ENCODE measurements at places on chromosomes 16 and 17.

DNA sequence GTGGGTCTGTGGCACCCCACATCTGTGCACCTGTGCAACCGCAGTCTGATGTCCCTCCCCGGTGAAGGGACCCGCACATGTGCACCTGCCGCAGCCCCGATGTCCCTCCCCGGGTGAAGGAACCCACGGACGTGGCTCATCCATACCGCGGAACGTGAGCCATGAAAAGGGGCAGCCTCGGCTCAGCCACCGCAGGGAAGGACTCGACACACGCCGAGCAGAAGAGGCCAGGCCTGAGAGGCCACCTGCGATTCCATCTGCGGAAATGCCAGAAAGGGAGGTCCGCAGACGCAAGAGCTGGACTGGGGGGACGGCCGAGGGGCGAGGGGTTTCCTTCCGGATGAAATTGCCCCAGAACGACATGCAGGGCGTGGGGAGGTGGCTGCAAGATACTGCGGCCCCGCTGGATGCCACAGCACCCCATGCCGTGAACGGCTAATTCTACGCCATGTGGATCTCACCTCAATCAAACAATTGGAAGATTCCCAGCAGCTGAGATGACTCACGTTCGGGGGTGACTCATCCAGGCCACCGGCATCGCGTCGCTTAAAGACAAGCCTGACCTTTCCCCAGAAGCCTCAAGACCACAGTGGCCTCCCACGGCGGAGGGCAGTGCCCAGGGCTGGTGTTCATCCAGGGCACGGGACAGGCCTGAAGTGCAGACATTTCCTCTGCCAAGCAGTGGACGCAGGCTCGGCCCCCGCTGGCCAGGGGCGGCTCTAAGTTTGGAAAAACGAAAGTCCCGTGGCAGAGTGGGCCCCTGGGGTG is 21.0 kb downstream of the SOX8 start:
- DNase-seq: peak; percentile 53

DNA sequence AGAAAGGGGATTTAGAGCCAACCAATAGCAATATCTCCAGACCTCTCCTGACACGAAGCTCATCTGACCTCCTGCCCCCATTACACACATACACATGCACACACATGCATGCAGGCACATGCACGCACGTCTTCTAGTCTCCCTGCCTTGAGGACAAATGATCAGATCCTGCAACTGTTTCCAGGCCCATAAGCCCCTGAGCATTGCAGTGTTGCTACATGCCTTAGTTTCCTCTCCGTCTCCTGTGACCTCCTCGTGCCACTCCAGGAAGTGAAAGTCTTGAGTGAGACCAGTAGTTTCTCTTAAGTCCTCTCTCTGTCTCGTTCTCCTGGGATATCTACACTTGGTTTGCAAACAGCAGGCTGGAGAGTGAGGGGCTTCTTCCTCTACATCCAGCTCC is 8.2 kb downstream of the CIITA start:
- peak; percentile 57 for DNase-seq

GRCh38 chr17:49809056-49809455 is 20.6 kb downstream of the KAT7 start:
- DNase-seq: no peak

DNA sequence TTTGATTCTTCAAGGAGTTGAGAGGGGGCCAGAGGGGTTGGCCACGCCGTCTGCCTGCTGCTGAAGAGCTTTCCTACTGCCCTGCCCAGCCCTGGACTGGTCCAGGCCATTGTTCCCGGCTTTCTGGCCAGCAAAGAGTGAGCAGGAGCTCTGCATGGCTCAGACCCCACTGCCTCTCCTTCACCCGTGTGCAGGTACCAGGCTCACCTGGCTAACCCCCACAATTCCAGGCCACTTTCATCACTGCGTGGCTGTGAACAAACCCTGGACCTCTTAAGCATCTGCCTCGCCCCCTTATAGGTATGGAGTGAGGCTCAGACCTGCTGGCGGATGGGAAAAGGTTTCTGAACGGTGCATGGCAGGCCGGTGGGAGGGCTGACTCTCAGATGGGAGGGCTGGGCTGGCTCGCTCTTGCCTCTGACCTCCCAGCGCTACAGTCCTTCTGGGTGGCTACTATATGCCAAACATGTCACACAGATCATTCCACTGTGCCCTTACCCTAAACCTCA is 8.9 kb downstream of the ZNF319 start:
- no peak for DNase-seq

GRCh38 chr16:50635505-50636392 is 45.4 kb downstream of the SNX20 start:
- no peak for DNase-seq

- DNase-seq: no peak
Measured at GRCh38 chr17:78951967-78952551, 26.9 kb upstream of the TIMP2 start.

GRCh38 chr17:42431758-42432161 is 8.7 kb upstream of the CAVIN1 start:
- peak; percentile 44 for DNase-seq

- no peak for DNase-seq
Measured at GRCh38 chr16:86085795-86086194, 186.8 kb downstream of the IRF8 start.

GRCh38 chr16:84153660-84154214 is 8.6 kb downstream of the DNAAF1 start:
- peak; percentile 20 for DNase-seq

- DNase-seq: no peak
Measured at GRCh38 chr16:7420079-7420478, 87.4 kb downstream of the RBFOX1 start.

GRCh38 chr16:81855552-81856153 is 76.6 kb downstream of the PLCG2 start:
- DNase-seq: no peak

DNA sequence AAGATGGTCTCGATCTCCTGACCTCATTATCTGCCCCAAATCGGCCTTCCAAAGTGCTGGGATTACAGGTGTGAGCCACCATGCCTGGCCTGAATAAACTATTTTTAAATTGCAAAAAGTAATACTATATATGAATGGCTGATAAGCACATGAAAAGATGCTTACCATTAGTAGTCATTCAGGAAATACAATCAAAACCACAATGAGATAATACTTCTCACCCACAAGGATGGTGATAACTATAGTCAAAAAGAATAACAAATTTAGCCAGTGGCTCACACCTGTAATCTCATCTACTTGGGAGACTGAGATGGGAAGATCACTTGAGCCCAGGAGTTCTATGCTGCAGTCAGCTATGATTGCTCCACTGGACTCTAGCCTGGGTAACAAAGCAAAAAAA is 2.4 kb upstream of the TACO1 start:
- DNase-seq: no peak

DNA sequence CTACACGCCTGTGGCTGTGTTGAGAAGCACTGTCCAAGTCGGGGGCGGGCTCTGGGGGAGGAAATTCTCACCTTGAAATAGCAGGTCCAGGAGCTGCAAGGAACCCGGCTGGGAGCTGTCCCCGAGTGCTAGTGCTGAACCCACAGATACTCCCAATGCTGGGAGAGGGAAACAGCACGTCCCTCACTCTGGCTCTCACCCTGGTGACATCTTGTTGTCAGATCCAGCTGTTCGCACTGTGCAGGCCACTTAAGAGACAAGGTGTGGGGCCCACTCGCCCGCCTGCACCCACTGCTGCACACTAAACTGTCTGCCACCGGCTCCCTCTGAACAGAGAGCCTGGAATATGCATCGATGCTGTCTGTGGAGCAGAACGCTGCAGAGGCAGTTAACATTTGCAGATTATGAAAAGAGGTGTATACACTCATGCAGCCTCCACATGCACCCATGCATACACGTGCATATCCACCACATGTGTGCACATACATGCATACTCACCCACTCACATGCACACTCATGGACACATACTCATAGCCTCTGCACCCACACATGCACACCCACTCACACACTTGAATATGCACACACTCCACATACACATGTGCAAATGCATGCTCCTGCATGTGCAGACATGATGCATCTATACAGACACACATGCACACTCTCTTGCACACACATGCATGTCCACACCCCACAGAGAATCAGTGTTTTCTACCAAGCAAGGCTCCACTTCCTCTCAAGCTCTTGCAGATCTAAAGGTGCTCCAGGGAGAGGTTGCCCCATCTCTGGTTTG is 42.0 kb downstream of the MGAT5B start:
- no peak for DNase-seq

- DNase-seq: no peak
Measured at GRCh38 chr17:78892936-78893379, 10.0 kb downstream of the CEP295NL start.

- peak; percentile 66 for DNase-seq
Measured at GRCh38 chr17:62630365-62631085, 3.1 kb downstream of the MRC2 start.

- no peak for DNase-seq
Measured at GRCh38 chr17:21397341-21398190, 21.4 kb downstream of the KCNJ12 start.

DNA sequence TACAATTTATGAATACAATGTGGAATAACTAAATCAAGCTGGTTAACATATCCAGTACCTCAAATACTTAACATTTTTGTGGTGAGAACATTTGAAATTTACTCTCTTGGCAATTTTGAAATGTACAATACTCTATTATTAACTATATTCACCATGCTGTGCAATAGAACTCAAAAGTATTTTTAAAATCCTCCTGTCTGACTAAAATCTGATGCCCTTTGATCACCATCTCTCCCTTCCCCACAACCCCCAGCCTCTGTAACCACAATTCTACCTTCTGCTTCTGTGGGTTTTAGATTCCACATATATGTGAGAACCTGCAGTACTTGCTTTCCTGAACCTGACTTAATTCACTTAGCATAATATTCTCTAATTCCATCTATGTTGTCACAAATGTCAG is 71.6 kb upstream of the ALOX12 start:
- no peak for DNase-seq

DNA sequence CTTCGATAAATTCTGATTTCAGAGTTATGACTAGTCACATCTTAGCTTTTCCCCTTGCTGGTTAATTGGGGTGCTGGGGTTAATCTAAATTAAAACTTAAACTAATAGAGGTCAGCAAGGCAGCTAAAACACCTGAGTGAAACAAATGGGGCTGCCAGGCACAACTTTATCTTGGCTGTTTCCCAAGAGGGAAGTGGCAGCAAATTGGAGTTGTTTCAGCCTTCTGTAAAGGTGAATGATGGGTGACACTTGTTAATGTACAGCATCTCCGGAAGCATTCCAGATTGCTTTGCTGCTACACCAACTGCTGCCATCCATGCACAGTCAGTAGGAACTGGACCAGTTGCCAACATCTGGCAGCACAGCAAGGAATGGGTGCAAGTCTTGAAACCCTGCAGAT is 43.9 kb downstream of the AATF start:
- no peak for DNase-seq

- no peak for DNase-seq
Measured at GRCh38 chr16:56426585-56426984, 1.2 kb upstream of the AMFR start.

DNA sequence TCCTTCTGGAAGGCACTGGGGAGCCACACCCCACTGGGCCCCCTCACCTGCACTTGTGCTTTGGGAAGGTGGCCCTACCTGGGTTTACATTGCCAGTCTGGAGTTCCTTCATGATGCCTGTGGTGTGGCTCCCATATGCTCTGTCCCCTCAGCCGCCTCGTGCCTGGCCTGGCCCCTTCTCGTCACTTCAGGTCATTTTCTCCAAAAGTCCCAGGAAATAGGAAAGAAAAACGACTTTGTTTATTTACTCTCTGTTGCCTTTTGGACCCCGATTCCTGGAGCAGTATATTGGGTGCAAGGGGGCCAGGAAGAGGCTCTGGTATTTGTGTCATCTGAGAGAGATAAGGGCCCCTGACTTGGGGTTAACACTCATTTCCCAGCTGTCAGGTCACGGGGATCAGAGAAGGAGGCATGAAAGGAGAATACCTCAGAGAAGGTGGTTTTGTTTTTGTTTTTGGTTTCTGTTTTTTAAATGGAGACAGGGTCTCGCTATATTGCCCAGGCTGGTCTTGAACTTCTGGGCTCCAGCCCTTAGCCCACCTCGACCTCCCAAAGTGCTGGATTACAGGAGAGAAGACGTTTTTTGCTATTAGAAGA is 4.7 kb downstream of the SOCS3 start:
- DNase-seq: peak; percentile 33

DNA sequence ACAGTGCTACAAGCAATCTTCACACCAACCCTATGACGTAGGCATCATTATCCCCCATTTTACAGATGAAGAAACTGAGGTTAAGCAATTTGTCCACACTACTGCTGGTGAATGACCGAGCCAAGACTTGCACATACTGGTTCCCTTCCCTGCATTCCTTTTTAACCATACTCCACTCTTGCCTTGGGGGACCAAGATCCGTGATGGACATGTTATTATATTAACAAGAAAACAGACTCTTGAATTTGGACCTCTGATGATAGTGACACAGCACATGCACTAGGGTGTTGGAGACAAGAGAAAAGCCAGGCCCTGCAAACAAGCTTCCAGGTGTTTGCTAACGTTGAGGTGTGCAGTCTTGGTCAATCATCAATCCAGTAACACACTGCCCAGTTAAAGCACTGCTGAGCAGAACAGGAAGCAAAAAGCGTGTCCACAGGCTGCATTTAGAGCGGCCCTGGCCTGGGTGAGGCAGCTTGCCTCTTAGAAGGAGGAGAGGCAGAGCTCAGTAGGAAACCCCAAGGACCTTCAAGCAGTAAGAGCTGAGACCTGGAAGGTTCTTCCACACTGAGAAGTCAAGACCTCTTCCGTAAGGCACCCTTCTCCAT is 36.7 kb downstream of the HNF1B start:
- no peak for DNase-seq

- DNase-seq: no peak
Measured at GRCh38 chr17:13843862-13844635, 225.3 kb upstream of the COX10 start.

GRCh38 chr16:65119435-65119834 is 2.4 kb downstream of the CDH11 start:
- no peak for DNase-seq

- no peak for DNase-seq
Measured at GRCh38 chr17:17511881-17512858, 16.0 kb upstream of the RASD1 start.

DNA sequence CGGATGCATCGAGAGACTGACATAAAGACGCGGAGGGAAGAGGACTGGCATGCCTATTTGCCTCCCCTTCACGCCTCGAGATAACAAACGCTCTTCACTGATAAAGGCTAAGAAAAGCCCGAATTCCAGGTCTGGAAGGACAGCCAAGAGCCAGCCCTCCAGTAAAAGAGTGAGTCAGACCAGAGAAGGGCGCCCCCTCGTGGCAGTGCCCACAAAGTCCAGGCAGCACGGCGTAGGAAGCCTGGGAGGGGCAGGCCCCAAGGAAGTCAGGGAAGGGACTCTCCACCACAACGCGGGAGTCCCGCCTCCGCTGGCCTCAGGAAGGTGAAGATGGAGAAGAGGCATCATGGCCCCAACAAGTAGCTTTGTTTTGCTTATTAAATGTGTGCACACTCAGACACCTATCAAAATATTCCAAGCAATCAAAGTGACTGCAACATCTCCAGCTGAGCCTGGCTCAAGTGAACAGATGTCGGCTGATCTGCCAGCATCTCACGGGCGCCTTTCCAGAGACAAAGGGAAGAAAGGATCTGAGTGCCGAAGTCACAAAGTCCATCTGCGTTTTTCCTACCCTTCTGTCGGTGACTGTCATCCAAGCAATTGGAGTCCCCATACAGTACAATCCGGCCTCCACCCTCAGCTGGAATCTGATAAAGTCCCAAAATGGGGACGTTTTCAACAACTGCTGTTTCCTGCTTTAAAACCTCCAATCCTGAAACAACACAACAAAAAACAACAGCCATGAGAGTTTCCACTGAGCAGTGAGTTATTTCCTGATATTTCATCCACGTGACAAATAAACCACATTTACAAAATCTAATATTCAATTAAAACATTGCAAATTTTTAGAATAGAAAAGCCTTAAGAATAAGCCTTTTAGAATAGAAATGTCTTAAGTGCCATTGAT is 20.4 kb upstream of the SLC38A8 start:
- peak; percentile 87 for DNase-seq

- no peak for DNase-seq
Measured at GRCh38 chr17:61794792-61795191, 68.5 kb downstream of the BRIP1 start.
